Stimulated activated CD8-positive, alpha-beta memory T cell treated with anti-CD3 and anti-CD28 coated beads, Interleukin-15, amount 100 ng/mL, for 24 hours (primary cell): ENCODE measurements at places on chromosomes 7 and 10.

DNA sequence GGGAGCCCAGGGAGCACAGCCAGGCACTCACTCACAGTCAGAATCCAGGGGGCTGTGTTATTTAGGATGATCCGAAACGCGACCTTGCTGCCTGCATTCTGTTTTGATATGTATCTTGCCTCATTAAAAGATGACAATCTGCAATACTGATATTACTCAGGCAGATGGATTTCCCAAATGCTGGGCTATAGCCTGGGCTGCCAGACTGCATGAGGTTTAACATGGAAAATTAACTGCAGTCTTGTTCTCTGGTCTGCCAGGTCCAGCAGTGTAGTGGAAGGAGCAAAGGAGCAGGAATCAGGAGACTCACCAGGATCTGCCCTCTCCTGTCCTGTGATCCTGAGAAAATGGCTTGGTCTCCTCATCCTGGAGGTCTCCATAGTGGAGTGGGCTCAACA, 258.1 kb downstream of the PAXIP1 start:
- no peak for DNase-seq

GRCh38 chr10:71597821-71598498, 121.6 kb downstream of the C10orf105 start:
- no peak for DNase-seq

DNA sequence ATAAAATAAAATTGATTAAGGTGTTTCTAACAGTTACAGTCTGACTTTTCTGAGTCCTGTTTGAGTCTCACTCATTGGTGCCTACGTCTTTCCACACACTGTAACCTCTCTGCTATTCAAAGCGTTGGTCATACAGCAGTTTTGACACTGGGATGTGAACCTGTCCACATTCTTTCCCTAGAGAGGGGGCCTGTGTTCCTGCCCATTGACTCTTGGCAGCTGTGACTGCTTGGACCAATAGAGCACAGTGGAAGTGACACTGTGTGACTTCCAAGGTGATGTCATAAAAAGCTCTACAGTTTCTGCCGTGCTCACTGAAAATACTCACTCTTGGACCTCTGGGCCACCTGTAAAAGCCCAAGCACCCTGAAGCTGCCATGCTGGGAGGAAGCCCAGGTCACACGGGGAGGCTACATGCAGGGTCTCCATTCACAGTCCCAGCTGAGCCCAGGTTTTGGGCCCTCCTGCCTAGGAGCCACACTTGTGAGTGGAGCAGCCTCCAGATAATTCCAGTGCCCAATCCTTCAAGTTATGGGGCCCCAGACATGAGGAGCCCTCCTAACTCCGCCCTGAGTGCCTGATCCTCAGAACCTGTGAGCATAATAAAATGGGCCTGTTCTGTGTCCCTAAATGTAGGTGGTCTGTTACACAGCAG, 704 bp upstream of the ANTXRL start:
- DNase-seq = no peak

- DNase-seq = no peak
Measured at GRCh38 chr10:117162093-117163060, 24.3 kb upstream of the VAX1 start.

- no peak for DNase-seq
Measured at GRCh38 chr10:11204351-11204942, 186.8 kb downstream of the CELF2 start.

GRCh38 chr10:62183442-62183841, 85.2 kb downstream of the RTKN2 start:
- DNase-seq = no peak

DNA sequence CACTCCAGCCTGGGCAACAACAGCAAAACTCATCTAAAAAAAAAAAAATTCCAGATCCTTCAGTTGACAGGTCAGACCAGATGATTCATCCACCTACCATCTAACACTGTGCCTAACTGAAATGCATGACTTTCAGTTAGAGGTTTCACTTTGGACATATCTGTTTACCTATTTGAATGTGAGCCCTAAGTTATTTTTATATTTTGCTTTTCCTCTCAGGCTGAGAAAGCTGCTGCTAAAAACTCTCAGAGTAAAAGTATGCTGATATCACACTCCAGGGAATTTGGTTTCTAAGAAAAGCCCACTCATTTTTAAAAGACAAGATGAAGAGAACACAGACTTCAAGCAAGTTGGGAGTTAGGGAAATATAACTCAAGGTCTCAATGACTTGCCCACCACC, 126.0 kb downstream of the SGMS1 start:
- DNase-seq = no peak

DNA sequence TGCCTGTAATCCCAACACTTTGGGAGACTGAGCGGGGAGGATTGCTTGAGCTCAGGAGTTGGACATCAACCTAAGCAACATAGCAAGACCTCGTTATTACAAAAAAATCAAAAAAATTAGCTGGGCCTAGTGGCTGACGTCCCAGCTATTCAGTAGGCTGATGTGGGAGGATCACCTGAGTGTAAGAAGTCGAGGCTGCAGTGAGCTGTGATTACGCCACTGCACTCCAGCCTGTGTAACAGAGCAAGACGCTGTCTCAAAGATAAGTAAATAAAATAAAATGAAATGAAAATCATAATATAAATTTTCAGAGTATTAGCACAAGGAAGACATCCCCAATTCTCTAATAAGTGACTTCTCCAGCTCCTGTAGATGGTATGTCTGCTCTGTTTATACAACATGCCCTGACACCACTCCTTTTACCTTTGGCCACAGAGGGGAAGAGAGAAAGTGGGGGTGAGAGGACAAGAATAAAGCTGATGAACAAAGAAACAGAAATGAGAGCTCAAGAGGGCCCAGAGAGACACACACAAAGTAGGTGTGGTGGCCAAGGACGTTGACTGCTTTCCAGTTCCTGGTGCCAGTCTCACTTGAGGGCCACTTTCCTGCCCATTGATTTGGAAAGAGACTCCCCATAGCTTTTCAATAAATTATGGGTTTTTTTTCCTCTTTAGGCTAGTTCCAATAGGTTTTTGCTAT, 62.9 kb downstream of the PTTG1IP2 start:
- DNase-seq = no peak

DNA sequence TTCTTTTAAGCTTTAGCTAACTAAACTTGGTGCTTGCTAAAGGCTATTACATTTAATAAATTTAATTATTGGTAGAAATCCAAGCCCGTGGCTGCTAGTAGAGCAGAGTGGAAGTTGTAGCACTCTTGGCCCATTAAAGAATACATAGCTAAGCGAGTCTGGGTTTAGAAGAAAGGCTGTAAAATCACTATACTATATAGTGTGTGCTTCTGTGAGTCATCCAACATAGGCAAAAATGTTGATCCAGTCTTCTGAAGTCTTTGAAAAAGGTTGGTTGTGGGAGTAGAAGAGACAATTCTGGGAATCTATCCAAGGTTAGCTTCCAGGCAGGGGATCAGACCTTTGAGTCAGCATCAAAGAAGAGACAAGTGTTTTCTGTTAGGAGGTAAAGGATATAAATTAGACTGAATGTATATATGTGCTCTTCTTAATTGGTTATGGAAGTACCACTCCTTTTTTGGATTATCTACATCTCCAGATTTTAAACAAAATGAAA, 664.2 kb downstream of the NXPH1 start:
- DNase-seq = no peak
